ENCODE measurements at places on chromosomes 2 and 18.

DNA sequence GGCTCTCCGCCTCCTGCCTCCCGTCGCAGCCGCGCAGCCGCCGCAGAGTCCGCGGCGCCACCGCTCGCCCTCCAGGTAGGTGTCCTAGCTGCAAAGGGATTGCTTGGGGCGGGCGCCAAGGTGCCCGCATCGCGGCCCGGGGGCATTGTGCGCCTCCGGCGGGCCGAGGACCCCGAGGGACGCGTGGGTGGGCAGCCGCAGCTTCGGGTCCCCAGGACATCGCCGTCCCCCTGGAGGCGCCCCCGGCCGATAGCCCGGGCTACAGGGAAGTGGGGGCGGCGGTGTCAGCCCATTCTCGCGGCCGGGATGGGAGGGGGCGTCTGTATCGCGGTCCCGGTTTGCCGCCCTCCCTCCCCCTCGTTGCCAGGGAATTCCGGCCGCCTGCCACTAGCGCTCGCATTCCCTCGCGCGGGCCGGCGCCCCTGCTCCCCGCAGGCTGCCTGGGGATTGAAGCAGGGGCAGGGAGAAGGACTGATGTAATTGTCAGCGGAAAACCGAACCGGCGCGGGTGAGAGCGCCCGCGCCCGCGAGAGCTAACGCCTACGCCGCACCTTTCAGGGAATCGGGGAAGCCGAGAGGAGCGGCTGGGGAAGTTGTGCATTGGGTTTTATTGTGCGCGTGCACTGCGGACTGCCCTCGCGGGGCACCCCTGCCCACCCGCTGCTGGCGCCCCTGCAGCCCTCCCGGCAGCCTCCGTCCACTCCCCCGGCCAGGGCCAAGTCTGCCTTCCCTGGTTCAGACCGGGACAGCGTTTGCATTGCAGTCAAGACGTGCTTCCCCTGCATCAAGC, 483 bp downstream of the OSBPL6 start:
- no peak for DNase-seq

GRCh38 chr18:73778032-73778359, 369.6 kb downstream of the FBXO15 start:
- no peak for DNase-seq

DNA sequence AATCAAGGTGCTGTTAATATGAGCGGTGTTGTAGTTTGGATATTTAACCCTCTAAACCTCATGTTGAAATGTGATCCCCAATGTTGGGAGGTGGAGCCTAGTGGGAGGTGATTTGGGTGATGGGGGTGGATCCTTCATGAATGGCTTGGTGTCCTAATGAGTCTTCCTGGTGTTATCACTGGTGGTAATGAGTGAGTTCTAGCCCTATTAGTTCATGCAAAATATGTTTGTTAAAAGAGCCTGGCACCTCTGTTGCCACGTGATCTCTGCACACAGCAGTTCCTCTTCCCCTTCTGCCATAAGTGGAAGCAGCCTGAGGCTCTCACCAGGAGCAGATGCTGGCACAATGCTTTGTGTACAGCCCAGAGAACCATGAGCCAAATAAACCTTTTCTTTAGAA, 158.4 kb downstream of the FMNL2 start:
- no peak for DNase-seq

DNA sequence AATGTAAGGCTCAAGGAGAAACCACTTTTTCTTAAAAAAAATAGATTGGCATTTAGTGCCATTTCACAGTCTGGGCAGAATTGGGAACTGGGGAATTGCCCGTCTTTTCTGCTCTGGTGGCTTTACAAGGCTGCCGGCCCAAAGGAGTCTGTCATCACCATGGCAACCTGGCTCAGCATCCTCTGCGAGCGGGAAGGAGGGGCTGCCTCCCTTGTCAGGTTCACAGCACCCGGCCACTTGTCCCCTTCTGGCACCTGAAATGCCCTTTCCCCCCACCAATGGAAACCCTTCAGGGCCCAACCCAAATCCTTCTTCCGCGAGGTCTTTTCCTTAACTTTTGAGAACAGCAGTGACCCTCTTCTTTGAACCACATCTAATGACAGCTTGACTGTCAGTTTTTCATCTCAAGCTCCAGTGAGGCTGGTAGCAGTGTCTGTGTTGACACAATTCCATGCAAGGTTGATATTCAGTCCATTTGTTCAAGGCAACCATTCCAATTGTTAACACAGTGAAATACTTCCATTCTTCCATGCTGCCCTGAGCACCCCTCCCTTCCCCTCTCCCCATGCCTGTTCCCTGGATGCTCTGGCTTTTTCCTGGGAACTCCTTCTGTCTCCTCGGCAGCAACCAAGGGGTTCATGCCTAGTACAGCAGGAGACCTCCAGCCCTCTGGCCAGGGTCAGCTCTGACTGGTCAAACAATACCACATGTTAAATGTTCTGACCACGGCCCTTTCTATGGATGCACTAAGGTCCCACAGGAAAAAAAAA, 79.6 kb downstream of the DNER start:
- DNase-seq = no peak

- no peak for DNase-seq
Observed at GRCh38 chr2:162198239-162198638, 45.0 kb downstream of the FAP start.

- DNase-seq = no peak
Observed at GRCh38 chr2:205055251-205055650, 510.0 kb downstream of the PARD3B start.

DNA sequence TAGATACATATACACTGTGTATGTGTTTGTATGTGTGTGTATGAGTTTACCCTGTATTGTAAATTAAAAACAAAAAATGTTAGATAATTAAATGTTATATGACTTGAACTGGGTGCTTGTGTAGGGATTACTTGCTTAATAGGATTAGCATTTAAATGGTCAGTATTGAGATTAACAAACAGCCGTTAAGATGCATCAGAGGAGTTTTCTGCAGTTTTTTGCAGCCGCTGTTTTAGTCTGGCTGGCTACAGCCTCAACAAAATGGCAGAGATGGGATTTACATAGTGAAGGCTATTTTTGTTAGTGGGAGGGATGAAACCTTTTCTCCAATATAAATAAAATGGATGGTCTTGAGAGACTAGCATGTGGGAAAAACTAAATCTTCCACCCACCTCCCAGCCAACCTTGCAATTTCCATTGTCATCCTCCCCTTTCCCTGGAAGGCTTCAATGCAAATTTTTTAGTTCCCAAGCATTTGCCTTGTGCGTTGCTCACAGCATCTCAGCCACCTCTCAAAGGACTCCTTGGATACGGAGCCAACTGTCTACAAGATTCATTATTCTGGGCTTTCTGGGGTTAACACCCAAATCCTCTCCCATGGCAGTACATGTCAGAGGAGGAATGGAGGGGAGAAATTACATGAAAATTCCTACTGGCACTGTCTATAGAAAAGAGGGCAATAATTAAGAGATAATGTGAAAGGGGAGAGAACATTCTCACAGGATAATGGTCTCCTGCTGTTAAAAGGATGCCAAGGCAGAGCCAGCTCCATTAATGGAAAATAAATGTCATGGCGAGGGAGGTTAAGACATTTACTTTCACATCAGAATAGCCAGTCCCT, 351.9 kb downstream of the CDH2 start:
- no peak for DNase-seq

GRCh38 chr18:74252039-74252395, 39.7 kb downstream of the CYB5A start:
- peak; percentile 30 for DNase-seq

DNA sequence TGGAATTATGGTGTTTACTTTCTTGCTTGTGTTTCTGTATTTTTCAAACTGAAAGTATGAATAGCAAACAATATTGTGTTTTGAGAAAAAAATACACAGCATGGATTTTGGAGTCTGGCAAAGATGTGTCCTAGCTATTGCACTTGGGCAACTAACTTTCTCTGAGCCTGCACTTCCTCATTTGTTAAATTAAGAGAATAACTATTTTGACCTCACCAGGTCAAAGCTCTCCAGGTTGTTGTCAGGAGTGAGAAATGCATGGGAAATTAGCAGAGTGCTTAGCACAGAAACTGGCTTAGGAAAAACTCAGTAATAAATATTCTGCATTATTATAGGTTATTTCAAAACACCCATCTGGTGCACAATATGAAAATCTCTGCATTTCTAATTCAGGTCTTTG, 28.2 kb downstream of the LYPD1 start:
- no peak for DNase-seq

- DNase-seq = no peak
Observed at GRCh38 chr2:27489118-27489497, 435 bp downstream of the IFT172 start.

GRCh38 chr2:76316691-76317090, 606.0 kb upstream of the GCFC2 start:
- no peak for DNase-seq

GRCh38 chr2:175560521-175561169, 379.1 kb upstream of the ATP5MC3 start:
- no peak for DNase-seq

Measured in stimulated activated CD4-positive, alpha-beta T cell treated with anti-CD3 and anti-CD28 coated beads, Interleukin-4, amount 100 ng/mL, for 48 hours (primary cell).